Activated T-cell treated with anti-CD3 and anti-CD28 coated beads, Interleukin-2, amount 50 U/mL, for 4 hours (primary cell): ENCODE measurements at places on chromosomes 3 and 15. TPM values are rescaled to one million over a fixed set of nuclear protein-coding genes. Genes with fewer than 3 reads are reported as not detected.

The CEP63 gene
- 17.6 TPM for total RNA-seq

The CP gene
- total RNA-seq = 0.37 TPM

The ZNF660 gene
- total RNA-seq = 0.71 TPM

The SMCO1 gene
- not detected for total RNA-seq

The TMEM207 gene
- not detected for total RNA-seq

The FETUB gene
- not detected for total RNA-seq

The DAZL gene
- 0.08 TPM for total RNA-seq

The SGO1 gene
- total RNA-seq = 9.2 TPM

The RAD51 gene
- 28.2 TPM for total RNA-seq

The CHRFAM7A gene
- 0.90 TPM for total RNA-seq

The BAHD1 gene
- 31.6 TPM for total RNA-seq

The GOLGA8Q gene
- total RNA-seq = not detected

The LRRK1 gene
- total RNA-seq = 1.6 TPM

The FAM3D gene
- not detected for total RNA-seq

The MKRN2OS gene
- total RNA-seq = not detected

The LRRIQ4 gene
- not detected for total RNA-seq

The SLC2A2 gene
- 0.18 TPM for total RNA-seq

The BCHE gene
- not detected for total RNA-seq

The RGMA gene
- total RNA-seq = 0.22 TPM

The GLDN gene
- total RNA-seq = not detected

The PPARG gene
- 1.8 TPM for total RNA-seq

The CIP2A gene
- total RNA-seq = 15.7 TPM

The CHP1 gene
- 53.3 TPM for total RNA-seq

The TEX9 gene
- 0.63 TPM for total RNA-seq

The TGM5 gene
- not detected for total RNA-seq

The PCOLCE2 gene
- total RNA-seq = 0.21 TPM

The PRSS50 gene
- total RNA-seq = not detected

The CPN2 gene
- total RNA-seq = not detected

The ITIH1 gene
- total RNA-seq = not detected

The ACP3 gene
- total RNA-seq = not detected

The SAMMSON gene
- not detected for total RNA-seq

The GASK1A gene
- not detected for total RNA-seq

The ATP13A5 gene
- not detected for total RNA-seq

The DUOXA2 gene
- total RNA-seq = not detected

The IL17RD gene
- 0.11 TPM for total RNA-seq

The HRG gene
- not detected for total RNA-seq

The LRRC31 gene
- total RNA-seq = not detected

The LYSMD4 gene
- 4.5 TPM for total RNA-seq
